Activated CD4-positive, alpha-beta T cell treated with anti-CD3 and anti-CD28 coated beads, Interleukin-2, amount 10 ng/mL, durations not matched to agents 7 days and 5 days (primary cell): ENCODE measurements at places on chromosomes 11 and 22. TPM values are rescaled to one million over a fixed set of nuclear protein-coding genes. Genes with fewer than 3 reads are reported as not detected.

Gene PANX2
- total RNA-seq, result 0.10 TPM

Gene MS4A1
- not detected for total RNA-seq

Gene HEPHL1
- not detected for total RNA-seq

Gene KCNK4
- not detected for total RNA-seq

Gene SLC22A6
- total RNA-seq, result not detected

Gene TMEM45B
- 0.94 TPM for total RNA-seq

Gene SLC1A2
- not detected for total RNA-seq

Gene NLRP14
- total RNA-seq, result 0.05 TPM

Gene BTBD18
- not detected for total RNA-seq

Gene CD3E
- 841 TPM for total RNA-seq

Gene APOA4
- total RNA-seq, result not detected

Gene CHRDL2
- not detected for total RNA-seq

Gene APLP2
- total RNA-seq, result 19.8 TPM

Gene RTN4R
- total RNA-seq, result 4.0 TPM

Gene PRSS23
- total RNA-seq, result 0.35 TPM

Gene KRTAP5-8
- 0.17 TPM for total RNA-seq

Gene TREH
- not detected for total RNA-seq

Gene SAA4
- not detected for total RNA-seq

Gene NCAM1
- 0.15 TPM for total RNA-seq

Gene SLC6A5
- total RNA-seq, result not detected

Gene OVCH2
- total RNA-seq, result not detected

Gene GSTP1
- total RNA-seq, result 209 TPM

Gene FZD4
- total RNA-seq, result 0.02 TPM

Gene IL18BP
- total RNA-seq, result 16.5 TPM

Gene CDC45
- 65.7 TPM for total RNA-seq

Gene SLC22A12
- not detected for total RNA-seq

Gene SPDYC
- total RNA-seq, result not detected

Gene NNMT
- not detected for total RNA-seq

Gene CXCR5
- 0.50 TPM for total RNA-seq

Gene OR56A1
- total RNA-seq, result not detected

Gene MAPK8IP1
- 0.64 TPM for total RNA-seq

Gene HTR3A
- not detected for total RNA-seq

Gene SLC35F2
- total RNA-seq, result 7.8 TPM

Gene DDX25
- not detected for total RNA-seq

Gene UBQLN3
- not detected for total RNA-seq

Gene CBLIF
- total RNA-seq, result not detected

Gene WT1
- total RNA-seq, result not detected

Gene PTPRCAP
- total RNA-seq, result 389 TPM

Gene HIC2
- 5.5 TPM for total RNA-seq

Gene CECR2
- total RNA-seq, result not detected

Gene DEFB131B
- total RNA-seq, result not detected

Gene PC
- total RNA-seq, result 8.8 TPM

Gene APOBEC3G
- 89.6 TPM for total RNA-seq

Gene ADM2
- total RNA-seq, result 3.7 TPM

Gene PGR
- total RNA-seq, result not detected

Gene NCF4
- total RNA-seq, result 22.7 TPM

Gene GSTT2B
- total RNA-seq, result not detected
